A549 treated with Mapracorat at 1 μM for 4 hours (cell line): ENCODE measurements at places on chromosomes 1 and 21. TPM values are rescaled to one million over a fixed set of nuclear protein-coding genes. Genes with fewer than 3 reads are reported as not detected.

Gene PCP4L1
- total RNA-seq, result not detected in 5 replicates

Gene EFCAB7
- total RNA-seq, result 2.1 to 2.7 TPM (median 2.3 TPM) in 5 replicates

Gene DMBX1
- total RNA-seq, result 0.63 to 1.2 TPM (median 0.94 TPM) in 5 replicates

Gene FNDC10
- 5.8 to 8.8 TPM (median 8.1 TPM) in 5 replicates for total RNA-seq

Gene TTF2
- total RNA-seq, result 17.0 to 21.8 TPM (median 21.5 TPM) in 5 replicates

Gene RORC
- 0.04 to 0.05 TPM in 2 of 5 replicates, not detected in the others for total RNA-seq

Gene CCSAP
- total RNA-seq, result 5.1 to 6.2 TPM (median 5.7 TPM) in 5 replicates

Gene AURKAIP1
- 107 to 186 TPM (median 170 TPM) in 5 replicates for total RNA-seq

Gene PDZK1
- 0.72 to 1.1 TPM (median 0.83 TPM) in 5 replicates for total RNA-seq

Gene PADI4
- total RNA-seq, result not detected in 5 replicates

Gene LMX1A
- total RNA-seq, result not detected in 5 replicates
